ENCODE measurements at places on chromosomes 5 and 9. TPM values are rescaled to one million over a fixed set of nuclear protein-coding genes. Genes with fewer than 3 reads are reported as not detected.

Gene SERF1A
- total RNA-seq, result 4.7 TPM

Gene PRELID2
- total RNA-seq, result 95.0 TPM

Gene TTLL11
- 6.6 TPM for total RNA-seq

Gene STC2
- total RNA-seq, result 1.7 TPM

Gene NR6A1
- 7.1 TPM for total RNA-seq

Gene WNK2
- total RNA-seq, result 279 TPM

Gene PCDHGA8
- 0.82 TPM for total RNA-seq

Gene EQTN
- total RNA-seq, result 0.45 TPM

Gene SCGB3A2
- total RNA-seq, result not detected

GRCh38 chr5:66573733-66574132 lies 22.5 kb upstream of the MAST4 start:
- DNase-seq, result no peak

DNA sequence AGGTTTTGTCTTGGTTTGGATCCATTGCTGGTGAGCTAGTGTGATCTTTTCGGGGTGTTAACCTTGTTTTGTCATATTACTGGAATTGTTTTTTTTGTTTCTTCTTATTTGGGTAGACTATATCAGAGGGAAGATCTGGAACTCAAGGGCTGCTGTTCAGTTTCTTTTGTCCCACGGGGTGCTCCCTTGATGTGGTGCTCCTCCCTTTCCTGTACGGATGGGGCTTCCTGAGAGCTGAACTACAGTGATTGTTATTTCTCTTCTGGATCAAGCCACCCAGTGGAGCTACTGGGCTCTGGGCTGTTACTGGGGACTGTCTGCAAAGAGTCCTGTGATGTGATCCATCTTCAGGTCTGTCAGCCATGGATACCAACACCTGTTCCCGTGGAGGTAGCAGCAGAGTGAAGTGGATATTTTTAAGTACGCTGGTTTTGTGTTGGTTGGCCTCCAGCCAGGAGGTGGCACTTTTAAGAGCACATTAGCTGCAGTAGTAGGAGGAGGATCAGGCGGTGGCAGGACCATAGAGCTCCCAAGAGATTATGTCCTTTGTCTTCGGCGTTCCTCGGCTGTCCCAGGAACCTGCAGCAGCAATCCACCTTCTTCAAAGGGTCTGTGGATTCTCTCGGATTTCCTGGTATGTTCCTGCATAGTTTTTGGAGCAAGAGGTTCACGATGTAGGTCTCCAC lies 27.2 kb downstream of the SCAMP1 start:
- no peak for DNase-seq

DNA sequence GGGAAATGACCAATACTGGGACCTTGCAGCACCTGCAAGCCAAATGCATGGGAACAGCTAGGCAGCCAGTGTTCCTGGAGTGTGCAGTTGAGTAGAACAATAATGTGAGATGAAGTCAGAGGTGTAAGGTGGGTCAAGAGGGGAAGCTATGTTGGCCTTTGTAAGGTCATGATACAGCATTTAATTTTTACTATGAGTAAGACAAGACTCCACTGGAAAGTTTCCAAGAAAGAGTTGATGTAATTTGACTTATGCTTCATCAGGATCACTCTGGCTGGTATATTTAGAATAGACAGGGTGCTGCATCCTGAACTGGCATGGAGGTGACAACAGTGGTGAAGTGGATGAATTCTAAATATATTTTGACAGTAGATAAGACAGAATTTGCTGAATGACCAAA lies 744.8 kb downstream of the KCTD16 start:
- no peak for DNase-seq

GRCh38 chr5:176570044-176570443 lies 20.9 kb downstream of the CDHR2 start:
- DNase-seq, result no peak

DNA sequence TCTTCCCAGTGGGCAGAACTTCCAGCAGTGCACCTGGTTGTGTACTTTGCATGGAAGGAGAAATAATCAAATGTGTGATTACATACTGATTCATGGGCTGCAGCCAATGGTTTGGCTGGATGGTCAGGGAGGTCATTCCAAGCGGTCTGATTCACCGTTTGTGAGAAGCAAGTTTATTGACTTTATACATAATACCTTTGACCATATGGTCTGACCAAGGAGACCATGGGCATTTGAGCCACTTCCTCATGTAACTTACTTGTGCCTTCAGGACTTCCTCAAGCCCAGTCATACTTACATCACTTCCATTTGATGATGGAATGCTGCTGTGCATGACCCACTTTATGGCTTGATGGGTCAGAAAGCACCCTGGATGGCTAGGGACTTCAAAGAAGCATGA lies 41.1 kb downstream of the DAP start:
- no peak for DNase-seq

- no peak for DNase-seq
Observed at GRCh38 chr9:71826279-71826678, 58.0 kb upstream of the CEMIP2 start.

- DNase-seq, result no peak
Observed at GRCh38 chr5:58064801-58065200, 395.1 kb downstream of the PLK2 start.

GRCh38 chr5:22985446-22985845 lies 132.3 kb upstream of the CDH12 start:
- no peak for DNase-seq

GRCh38 chr5:67244345-67244793 lies 47.8 kb upstream of the CD180 start:
- DNase-seq, result no peak

GRCh38 chr5:73668486-73669111 lies 42.6 kb downstream of the ARHGEF28 start:
- no peak for DNase-seq

DNA sequence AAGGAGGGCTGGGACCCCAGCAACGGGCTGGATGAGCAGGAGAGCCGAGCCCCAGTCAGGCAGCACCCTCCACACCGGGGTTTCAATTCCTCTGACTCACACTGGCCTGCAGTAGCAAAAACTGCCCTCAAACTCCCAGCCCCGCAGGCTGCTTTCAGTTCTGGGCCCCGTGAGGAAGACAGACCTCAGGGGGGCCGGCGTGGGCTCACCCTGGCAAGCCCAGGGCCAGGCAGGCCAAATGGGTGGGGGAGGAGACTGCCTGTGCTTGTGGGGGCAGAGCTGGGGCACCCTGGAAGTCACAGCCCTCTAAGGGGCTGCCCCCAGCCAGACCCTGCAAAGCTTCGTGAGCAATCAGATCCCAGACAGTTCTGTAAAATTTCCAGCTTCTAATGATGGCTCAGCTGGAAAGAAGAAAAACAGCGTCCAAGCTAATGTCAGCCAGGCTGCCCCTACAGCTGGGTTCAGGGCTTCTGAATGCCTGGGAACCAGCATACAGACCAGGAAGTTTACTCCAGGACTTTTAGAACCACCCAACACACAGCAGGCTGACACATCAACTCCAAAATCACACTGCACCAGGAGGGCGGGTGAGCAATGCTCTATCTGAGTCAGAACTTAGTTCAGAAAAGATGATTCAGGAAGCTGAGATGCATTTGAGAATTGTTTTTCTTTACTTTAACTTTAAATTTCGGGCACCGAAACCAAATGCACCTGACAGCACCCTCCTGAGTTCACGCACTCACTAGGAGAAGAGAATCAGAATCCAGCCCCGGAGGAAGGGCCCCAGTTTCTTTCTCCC lies 34.7 kb downstream of the LPCAT1 start:
- DNase-seq, result no peak

- no peak for DNase-seq
Observed at GRCh38 chr5:159178978-159179377, 30.4 kb downstream of the RNF145 start.

- DNase-seq, result no peak
Observed at GRCh38 chr9:115883467-115884329, 269.9 kb upstream of the PAPPA start.

- no peak for DNase-seq
Observed at GRCh38 chr5:18105449-18105848, 471.2 kb downstream of the TAF11L14 start.

Measured in left colon (tissue), 2 donors.